Bone marrow (tissue), 2 donors: ENCODE measurements at places on chromosomes 1 and 21.

GRCh38 chr1:114278911-114279310 lies 125.2 kb upstream of the SYT6 start:
- no peak for DNase-seq

- no peak for DNase-seq
Measured at GRCh38 chr1:177847843-177848242, 122.0 kb downstream of the SEC16B start.

- DNase-seq: no peak
Measured at GRCh38 chr1:16924216-16924918, 2.6 kb downstream of the CROCC start.

GRCh38 chr1:10806966-10807365 lies 10.5 kb upstream of the CASZ1 start:
- no peak for DNase-seq

- no peak for DNase-seq
Measured at GRCh38 chr21:45930231-45930760, 51.3 kb upstream of the COL6A1 start.

DNA sequence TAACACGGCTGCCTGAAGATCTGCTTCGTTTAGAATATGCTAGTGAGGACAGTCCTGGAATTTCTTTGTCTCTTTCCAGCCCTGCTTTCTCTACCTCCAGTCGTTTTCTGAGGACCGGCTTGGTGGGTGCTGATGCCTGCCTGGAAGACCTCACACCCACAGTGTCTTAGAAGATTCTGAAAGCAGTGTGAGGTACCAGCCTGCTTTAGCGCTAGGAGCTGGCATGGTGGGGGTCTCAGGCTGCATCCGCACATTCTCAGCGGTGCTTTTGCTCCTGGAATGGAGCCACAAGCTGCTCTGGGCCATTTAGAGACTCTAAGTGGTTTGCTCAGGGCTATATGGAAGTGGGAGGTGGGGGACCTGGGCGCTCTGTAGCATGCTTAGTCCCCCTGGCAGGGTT lies 61.4 kb downstream of the CD247 start:
- no peak for DNase-seq

DNA sequence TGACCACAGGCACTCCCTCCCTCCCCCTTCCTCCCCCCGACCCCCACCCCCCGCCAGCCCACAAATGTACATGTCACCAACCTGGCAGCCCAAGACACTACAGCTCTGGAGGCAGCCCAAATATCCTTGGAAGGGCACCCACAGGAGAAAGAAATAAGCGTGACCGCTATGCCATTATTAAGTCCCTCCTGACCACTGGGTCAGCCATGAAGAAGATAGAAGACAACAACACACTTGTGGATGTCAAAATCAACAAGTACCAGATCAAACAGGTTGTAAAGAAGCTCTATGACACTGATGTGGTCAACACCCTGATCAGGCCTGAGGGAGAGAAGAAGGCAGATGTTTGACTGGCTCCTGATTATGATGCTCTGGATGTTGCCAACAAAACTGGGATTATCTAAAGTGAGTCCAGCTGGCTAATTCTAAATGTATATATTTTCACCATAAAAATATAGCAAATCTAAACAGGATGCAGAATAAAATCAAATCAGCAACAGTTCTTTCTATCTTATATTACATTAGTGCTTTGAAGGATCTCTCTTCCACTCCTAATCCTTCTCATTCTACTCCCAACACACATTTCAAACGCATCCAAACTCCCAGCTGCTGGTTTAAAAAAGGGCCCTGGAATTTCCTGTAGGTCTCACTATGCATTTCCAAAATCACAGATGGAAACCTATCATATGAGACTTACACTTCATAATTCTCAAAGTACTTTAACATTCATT lies 77.4 kb upstream of the SLFNL1 start:
- DNase-seq: no peak

- DNase-seq: no peak
Measured at GRCh38 chr1:234730475-234730769, 120.4 kb upstream of the IRF2BP2 start.

DNA sequence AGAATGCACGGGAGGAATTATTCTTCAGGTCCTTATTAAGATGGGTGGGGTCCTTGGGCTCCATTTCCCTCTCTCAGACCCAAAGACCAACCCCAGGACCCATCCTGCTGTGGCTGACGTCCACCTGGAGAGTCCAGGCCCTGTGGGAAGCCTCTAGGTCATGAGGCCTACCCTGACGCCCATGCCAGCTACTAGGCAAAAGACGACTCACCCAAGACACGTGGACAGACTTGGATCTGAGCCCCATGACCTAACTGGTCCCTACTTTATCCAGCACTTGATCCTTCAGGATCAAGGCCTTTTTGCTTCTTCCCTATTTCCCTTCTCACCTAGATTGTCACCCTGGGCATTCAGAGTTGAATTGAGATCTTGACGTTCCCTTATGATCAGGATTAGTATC lies 56.0 kb upstream of the CASZ1 start:
- DNase-seq: no peak

GRCh38 chr1:152899027-152899426 lies 9.3 kb upstream of the IVL start:
- no peak for DNase-seq

DNA sequence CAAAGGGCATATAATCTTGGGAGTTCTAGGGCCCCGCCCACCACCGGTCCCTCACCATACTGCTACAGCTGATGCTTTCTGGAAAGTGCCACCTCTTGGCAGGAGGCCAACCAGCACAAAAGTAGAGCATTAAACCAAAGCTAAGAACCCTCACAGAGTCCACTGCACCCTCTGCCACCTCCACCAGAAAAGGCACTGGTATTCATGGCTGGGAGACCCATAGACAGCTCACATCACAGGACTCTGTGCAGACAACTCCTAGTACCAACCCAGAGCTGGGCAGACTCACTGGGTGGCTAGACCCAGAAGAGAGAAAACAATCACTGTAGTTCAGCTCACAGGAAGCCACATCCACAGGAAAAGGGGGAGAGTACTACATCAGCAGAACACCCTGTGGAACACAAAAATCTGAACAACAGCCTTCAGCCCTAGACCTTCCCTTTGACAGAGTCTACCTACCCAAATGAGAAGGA lies 10.8 kb downstream of the THEM4 start:
- no peak for DNase-seq

- peak; percentile 21 for DNase-seq
Measured at GRCh38 chr21:15062606-15062965, 2.2 kb downstream of the NRIP1 start.

DNA sequence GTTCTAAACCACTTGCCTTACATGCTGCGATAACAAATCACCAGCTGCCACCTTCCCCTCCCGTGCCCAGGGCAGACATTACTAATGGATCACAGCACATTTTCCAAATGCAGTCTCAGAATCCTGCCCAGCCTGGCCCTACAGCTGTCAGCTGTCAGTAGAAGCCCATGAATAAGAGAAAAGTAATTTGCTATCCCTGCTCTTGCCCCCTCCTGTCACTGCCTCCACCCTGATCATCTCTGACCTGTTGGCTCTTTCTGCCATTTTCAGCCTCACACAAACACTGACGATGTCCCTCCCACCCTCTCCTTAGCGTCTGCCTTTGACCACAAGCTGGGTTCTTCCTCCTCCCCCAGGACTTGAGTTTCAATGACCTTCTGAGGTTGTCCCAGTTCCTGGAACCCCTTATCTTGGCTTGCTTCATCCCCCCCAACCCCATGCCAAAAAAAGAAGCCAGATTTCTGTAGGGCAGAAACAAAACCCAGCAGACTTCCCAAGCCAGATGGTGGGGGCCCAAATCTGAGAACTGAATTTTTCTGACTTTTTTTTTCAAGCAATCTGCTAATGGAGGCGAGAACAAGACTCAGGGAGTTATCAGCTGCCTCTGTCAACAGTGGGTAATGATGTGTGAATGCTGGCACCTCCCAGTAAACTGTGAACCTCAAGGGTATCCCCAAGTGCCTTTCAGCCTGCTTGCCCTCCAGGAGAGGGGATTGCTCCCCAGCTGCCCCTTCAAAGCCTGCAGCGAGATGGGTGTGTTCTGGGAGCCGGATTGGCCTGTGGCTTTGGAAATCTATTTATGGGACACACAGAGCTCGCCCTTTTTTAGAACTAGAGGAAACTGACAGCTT lies 216.5 kb upstream of the VAMP3 start:
- no peak for DNase-seq
